Activated CD4-positive, alpha-beta T cell treated with anti-CD3 and anti-CD28 coated beads, Interleukin-10, Interleukin-2, amounts not matched to agents 100 ng/mL and 50 ng/mL, durations not matched to agents 16 hours and 8 hours (primary cell): ENCODE measurements at places on chromosomes 5 and 9.
A peak's percentile ranks its signal among the peaks of the same experiment; 100 is the strongest.

DNA sequence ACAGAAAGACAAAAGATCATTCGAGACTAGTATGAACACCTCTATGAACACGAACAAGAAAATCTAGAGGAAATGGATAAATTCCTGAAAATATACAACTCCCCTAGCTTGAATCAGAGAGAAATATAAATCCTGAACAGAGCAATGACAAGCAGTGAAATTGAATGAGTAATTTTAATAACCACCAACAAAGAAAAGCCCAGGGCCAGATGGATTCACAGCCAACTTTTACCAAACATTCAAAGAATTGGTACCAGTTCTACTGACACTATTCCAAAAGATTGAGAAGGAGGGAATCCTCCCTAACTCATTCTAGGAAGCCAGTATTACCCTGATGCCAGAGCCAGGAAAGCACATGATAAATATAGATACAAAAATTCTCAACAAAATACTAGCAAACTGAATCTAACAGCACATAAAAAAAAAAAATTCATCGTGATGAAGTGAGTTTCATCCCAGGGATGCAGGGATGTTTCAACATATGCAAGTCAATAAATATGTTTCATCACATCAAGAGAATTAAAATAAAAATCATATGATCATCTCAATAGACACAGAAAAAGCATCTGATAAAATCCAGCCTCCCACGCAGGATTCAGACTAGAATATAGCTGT, 25.2 kb upstream of the PTGER4 start:
- peak; percentile 26 for DNase-seq

- DNase-seq: no peak
Measured at GRCh38 chr5:14732991-14733390, 68.5 kb downstream of the OTULIN start.

DNA sequence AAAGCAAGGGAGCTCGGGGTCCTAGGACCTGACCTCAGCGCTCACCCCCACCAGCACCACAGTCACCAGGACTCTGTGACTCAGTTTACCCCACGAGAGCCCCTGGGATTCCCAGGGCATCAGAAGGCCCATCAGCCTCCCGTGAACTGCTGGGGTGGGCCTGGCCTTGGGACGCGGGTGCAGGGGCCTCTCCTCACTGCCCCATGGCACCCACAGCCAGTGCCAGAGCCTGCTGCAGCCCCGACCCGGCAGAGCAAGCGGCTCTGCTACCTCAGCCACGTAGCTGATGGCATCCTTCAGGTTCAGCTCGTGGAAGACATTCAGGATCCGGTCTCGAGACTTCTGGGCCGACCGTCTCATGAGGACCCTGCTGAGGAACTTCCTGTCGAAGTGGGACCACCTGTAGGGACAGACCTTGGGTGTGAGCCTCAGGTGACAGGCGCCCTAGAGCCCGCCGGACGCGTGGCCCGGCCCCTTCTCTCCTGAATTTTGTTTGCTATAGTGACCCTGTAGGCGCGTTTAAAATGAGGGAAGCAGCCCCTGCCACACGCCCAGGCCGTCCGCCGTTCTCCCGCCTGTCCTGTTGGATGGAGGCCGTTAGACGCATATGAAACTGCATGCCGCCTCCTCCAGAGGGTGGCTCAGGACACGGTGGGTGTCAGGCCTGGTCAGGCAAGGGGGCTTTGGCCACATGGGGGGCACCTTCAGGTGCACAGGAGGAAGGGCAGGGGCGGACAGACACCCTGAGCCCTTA, 36.8 kb downstream of the EXOC3 start:
- no peak for DNase-seq

- peak; percentile 36 for DNase-seq
Measured at GRCh38 chr9:132671620-132672412, 1.6 kb downstream of the GTF3C4 start.

GRCh38 chr5:154390746-154391359, 54.9 kb upstream of the SAP30L start:
- no peak for DNase-seq

DNA sequence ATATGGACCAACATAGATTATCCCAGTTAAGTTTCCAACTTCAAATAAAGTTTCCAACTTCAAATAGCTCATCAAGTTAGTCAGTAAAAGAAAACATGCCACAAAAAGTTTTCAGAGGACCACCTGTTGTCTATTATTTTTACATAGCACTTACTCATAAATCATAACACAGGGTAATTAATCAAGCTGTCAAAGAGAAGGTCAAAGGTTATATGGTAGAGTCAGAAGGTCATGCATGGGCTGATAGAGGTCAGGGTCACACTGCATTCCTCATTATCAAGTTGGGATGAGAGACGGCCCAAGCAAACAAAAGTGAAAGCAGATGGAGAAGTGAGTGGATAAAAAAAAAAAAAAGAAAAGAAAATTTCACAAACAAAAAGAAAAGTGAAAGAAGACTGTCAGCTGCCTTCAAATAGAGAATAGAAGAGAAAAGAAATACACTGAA, 145.5 kb upstream of the POU5F2 start:
- no peak for DNase-seq

GRCh38 chr9:132647806-132648205, 22.0 kb downstream of the DDX31 start:
- DNase-seq: no peak

DNA sequence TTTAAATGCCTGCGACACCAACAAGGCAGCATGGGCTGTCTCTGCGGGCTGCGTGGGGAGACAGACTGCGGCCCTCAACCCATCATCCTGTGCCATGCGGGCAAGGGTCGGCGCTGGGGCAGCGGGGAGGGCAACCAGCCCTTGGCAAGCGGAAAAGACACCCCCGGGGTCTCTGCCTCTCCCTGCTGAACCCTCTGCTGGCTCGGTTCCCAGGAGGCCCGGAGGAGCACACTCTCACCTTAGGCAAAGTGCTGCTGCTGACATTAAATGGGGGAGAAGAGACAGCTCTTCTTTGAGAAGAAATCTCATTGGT, 129.6 kb upstream of the PPP1R26 start:
- DNase-seq: no peak

GRCh38 chr5:36161361-36161760, 9.4 kb downstream of the SKP2 start:
- DNase-seq: peak; percentile 18

DNA sequence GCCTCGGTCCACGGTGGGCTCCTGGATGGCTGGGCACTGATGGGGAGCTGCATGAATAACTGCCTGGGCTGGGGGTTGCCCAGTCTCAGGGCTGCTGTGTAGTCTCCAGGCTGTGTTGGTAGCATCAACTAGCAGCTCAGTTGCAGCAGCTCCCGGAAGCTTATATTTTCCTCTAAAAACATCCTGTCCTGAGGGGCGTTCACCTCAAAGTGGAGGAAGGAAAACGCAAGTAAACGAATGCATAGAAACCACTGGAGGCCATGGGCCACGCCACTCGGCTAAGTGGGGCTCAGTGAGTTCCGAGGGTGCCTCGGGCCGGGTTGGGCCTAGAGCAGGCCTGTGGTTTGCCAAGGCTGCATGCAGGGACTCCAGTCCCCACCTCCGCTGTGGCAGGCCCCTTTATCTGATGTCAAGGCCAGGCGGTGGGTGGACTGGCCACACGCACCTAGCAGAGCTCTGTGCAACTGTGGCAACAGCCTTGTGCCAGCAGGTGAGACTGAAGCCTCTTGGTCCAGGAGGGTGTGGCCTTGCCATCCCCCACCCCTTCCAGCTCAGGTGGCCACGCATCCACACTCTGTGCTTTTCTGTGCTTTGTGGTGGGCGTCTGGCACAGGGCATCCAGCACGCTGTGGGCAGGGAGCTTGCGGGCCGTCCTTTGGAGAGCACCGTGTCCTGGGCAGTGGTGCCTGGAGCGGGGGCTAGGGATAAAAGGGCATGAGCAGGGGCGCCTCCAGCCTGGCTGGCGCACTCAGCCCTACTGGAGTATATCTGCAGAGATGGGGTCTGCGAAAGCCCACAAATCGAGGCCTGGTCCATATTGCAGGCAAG, 15.1 kb downstream of the TCF7 start:
- DNase-seq: no peak

- DNase-seq: peak; percentile 41
Measured at GRCh38 chr9:37300620-37301019, 121.9 kb upstream of the GRHPR start.

- no peak for DNase-seq
Measured at GRCh38 chr5:131005963-131006684, 158.9 kb downstream of the HINT1 start.

DNA sequence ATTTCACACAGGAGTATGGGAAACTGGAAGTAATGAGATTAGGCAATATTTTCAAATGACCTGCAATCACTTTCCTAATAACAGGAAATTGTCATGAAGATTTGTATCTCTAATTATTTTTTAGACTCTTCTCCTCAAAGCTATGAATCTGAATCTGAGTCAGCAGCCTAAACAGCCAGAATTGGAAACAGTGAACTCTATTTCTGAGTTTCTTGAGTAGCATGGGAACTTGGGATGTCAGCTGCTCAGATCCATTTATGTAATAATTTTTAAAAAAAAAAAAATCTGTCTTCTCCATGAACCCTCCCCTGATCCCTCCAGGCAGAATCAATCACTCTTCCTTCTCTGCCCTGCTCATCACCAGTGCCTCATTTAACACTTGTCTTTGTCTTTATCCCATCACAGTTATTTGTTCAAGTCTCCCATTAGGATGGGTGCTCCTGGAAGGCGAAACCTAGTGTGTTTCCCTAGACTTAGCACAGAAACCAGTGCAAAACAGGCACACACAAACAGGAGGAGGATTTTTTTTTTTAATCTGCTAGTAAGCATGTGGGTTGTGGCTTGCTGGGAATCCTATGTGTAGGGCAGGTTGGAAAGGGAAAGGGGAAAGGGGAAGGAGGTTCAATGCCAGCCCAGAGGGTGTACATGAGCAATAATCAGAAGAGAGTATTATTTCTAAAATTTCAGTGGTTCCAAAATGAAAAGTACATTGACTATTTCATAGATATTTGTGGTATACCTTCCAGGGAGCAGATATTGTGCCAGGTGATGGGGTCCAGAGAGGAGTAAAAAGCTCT, 186.8 kb downstream of the TTLL11 start:
- DNase-seq: no peak

DNA sequence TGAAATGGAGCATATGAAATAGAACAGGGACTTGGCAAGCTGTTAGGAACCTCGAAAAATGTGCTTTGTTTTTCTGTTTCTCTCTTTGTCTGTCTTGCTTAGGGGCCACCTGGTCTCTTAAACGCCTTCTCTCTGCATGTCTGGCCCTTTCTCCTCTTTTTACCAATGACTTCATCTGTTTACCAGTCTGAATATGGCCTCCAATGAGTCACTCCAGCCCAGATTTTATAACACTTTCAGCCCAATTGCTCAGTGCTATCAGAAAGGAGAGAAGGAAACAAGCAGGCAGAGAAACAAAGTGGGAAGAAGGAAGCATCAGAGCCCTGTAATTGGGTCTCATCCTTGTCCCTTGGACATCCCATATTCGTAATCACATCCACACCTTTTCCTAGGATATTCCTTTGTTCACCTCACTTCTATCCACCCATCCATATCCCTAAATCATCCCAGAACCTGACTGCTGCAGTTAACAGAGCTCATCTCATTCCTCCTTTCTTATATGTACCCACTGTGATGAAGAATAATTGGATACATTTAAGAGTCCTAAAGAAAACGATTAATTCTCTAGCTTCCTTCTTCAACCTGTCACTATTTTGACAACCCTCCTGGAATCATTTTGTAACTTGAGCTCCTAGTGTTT, 151.8 kb upstream of the GPR151 start:
- DNase-seq: peak; percentile 6

GRCh38 chr9:24413651-24414050, 132.0 kb downstream of the IZUMO3 start:
- no peak for DNase-seq

GRCh38 chr5:158060212-158060611, 201.3 kb upstream of the CLINT1 start:
- DNase-seq: no peak

GRCh38 chr5:95262933-95263660, 21.8 kb downstream of the MCTP1 start:
- no peak for DNase-seq

- no peak for DNase-seq
Measured at GRCh38 chr5:95864944-95865504, 42.5 kb upstream of the GLRX start.

DNA sequence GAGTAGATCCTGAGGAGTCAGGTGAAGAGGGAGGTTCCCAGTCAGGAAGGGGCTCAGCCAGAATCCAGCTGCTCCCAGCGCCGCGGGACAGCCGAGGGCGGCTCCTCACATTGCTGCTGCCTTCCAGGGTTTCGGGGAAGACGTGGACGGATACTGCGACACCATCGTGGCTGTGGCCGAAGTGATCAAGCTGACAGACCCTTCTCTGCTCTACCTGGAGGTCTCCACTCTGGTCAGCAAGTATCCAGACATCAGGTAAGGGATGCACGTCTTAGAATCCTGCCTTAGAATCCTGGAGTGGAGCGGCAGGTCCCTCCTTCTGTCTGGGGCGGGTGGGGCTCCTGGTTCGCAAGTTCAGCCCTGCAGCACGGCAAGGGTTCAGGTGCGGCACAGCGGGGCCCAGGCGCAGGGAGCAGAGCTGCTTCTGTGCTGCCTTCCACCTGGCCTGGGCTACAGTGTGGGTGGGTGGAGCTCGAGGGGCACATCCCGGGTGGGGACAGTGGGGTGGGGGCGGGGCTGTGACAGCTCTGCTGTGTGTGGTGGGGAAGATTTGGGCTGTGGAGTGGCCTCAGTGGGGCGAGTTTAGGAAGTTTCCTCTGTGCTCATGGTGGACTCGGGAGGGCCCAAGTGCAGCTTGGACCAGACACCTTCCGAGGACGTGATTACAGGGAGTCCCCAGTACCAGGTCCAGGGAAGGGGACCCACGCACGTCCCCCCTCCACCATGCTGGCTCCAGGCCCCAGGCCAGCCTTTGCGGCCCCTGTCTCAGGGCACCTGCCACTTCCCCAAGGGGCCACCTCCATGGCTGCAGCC, 22.8 kb downstream of the EXOC3 start:
- DNase-seq: no peak

- no peak for DNase-seq
Measured at GRCh38 chr5:107712359-107712870, 41.7 kb upstream of the EFNA5 start.

DNA sequence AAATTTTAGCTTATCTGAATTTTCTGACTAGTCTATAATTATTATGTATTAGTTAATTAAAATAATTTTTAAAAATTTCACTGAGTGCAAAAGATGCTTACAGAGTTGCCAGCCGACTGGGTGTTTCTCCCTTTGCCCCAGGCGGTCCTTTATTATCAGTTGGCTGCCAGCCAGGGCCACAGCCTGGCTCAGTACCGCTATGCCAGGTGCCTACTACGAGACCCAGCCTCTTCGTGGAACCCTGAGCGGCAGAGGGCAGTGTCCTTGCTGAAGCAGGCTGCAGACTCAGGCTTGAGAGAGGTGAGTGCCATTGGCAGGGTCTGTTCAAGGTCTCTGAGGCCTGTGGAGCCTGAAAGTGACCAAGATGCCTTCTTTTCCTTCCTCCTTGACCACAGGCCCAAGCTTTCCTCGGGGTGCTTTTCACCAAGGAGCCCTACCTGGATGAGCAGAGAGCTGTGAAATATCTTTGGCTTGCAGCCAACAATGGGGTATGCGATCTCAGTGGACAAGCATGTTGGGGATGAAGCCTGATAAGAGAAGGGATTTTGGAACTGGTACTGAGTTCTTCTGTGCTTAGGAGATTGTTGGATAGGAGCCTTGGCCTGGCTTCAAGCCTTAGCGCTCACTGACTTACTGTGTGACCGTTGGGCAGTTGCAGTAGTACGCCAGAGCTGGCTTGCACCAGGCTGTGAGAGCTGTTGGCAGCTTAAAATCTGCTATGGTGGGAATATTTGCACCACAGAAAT, 10.6 kb downstream of the DELE1 start:
- DNase-seq: no peak

- DNase-seq: no peak
Measured at GRCh38 chr9:98231770-98232478, 23.5 kb downstream of the TBC1D2 start.

- no peak for DNase-seq
Measured at GRCh38 chr5:3326841-3327232, 268.8 kb upstream of the IRX1 start.

- DNase-seq: no peak
Measured at GRCh38 chr9:79195879-79196278, 375.9 kb upstream of the TLE4 start.
